Adrenal gland (tissue), 19 donors: ENCODE measurements at places on chromosomes 5 and 9.

DNA sequence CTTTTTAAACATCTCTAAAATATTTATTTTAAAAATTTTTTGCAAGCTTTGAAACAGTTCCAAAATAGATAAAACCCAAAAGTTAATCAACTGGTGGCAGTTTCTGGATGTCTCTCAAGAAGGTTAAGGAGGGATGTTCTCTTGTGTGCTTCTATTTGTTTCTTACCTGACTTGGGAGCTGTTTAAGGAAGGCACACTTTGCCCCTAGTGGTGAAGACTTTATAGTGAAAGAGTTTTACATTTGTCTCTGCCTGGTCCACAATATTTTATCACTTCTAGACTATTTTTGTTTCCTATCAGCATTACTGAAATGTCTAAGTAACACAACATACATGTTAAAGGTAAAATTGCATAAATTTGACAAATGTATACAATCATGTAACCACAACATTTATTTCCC, 552.8 kb downstream of the SEMA5A start:
- no peak for DNase-seq

DNA sequence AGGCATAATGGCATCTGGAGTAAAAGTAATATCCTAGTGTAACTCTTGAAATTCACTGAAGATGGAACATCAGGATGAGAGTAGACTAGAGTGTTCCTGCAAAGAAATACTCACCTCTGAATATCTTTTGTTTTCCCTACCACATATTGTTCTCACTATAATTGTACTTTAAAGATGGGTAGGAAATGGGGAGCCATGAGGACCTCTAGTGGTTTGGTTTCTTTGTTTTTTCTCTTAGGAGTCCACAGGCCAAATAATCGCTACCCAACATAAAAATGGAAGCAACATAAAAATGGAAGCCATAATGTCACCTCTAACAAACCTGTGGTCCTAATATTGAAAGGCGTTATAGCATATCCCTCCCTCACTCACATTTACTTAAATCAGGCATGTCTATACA, 2375.8 kb downstream of the MAT2B start:
- DNase-seq = no peak

DNA sequence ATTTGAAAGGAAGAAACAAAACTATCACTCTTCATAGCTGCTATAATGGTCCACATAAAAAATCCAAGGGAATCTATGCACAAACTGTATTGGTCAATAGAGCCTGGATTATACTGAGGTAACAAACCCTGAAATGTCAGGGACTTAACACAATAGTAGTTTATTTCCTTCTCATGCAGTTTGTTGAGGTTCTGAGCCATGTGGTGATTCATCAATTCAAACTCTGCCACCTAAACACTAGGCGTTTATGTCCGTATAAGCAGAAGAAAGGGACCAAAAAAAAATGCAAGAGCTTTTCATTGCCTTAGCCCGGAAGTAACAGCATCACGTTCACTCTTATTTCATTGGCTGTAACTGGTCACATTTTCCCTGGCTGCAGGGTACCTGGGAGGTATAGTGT, 464.7 kb downstream of the ZSWIM6 start:
- DNase-seq = no peak

DNA sequence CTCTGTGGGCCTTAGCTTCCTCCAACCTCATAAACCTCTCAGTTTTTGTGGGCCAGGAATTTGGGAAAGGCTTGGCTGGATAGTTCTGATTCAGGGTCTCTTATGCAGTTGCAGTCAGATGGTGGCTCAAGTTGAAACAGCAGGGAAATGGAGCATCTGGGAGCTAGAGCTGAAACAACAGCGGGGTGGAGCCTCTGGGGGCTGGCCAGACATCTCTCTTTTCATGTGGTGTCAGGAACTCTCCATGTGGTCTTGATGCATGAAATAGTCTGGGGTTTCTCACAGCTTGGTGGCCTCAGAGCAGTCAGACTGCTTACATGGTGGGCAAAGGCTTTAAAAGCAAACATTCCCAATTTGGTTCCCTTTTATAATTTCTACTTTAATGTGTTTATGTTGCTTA, 13.5 kb downstream of the ZNF346 start:
- no peak for DNase-seq

DNA sequence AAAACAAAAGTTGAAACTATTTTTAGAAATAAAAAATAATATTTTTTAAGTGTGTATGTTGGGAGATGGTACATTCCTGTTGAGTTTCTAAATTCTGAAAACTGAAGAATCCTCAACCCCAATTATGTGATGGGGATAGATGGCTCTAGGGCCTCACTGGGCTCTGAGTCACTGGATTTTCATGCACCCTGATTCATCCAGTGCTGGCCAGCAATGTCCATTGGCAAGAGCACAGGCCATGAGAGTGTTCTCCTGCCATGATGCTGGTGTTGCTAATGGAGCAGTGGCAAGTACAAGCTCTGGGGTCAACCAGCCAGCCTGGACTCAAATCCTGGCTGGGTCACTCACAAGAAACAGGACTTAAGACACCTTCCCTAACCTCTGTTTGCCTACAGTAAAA, 23.3 kb downstream of the SMIM23 start:
- no peak for DNase-seq

DNA sequence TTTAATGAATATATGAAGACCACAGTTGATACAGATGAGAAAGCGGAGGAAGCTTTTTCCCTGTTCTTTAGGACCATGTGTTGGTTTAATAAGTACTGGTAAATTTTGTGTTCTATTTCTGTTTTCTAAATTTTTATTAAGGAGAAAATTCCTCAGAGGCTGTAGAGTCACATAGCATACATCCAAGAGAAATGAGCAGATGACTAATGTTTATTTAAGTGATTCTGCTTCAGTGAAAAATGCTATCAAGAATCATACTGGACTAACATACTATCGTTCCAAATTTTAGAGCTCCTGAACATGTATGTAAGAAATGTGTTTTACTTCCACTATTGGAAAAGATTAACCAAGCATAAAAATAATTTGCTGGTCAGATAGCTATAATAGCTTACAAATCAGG, 115.0 kb downstream of the KIAA1958 start:
- DNase-seq = no peak

- no peak for DNase-seq
Observed at GRCh38 chr9:121200356-121200755, 1.3 kb downstream of the RAB14 start.

DNA sequence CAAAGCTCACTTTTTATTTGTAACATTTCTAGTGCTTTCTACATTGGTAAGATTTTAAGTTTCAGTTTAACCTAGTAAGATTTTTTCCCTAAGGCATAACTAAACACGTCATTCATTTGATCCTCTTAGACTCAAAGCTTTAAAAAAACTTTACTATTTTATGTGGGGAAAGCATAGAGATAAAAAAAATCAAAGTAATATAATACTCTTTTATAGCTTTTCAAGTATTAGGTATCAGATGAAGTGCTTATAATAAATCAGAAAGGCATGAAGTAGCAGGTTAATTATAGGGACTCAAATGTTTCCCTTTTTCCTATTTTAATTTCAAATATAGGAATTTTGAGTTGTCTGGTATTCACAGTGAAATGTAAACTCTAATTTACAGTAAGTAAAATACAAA, 68.0 kb upstream of the POU5F2 start:
- no peak for DNase-seq

DNA sequence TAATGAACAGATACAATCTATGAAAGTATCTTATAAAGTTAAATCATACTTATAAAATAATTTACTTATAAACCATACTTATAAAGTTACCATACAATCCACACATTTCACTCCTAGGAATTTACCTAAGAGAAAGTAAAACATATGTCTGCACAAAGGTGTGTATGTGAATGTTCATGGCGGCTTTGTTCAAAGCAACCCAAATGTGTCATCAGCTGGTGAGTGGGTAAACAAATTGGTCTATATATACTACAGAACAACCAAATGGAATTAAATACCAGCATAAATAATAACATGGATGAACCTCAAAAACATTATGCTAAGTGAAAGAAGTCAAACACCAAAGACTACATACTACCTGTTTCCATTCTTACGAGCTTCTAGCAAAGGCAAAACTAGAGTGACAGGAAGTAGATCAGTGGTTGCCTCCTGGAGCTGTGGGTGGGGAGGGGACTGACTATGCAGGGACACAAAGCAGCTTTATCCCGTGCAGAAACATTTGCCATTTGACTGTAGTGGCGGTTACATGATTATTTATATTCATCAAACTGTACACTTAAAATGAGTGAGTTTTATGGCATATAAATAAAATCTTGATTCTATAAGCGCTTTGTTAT, 10.6 kb downstream of the TRAF1 start:
- DNase-seq = no peak

- DNase-seq = no peak
Observed at GRCh38 chr9:113853333-113853732, 22.8 kb upstream of the ZNF618 start.

- DNase-seq = no peak
Observed at GRCh38 chr5:120507197-120507596, 43.1 kb downstream of the PRR16 start.
